CD4-positive, alpha-beta T cell treated with Interleukin-1 beta for 1 hour (primary cell): ENCODE measurements at places on chromosomes 4 and X.
A peak's percentile ranks its signal among the peaks of the same experiment; 100 is the strongest.

GRCh38 chr4:139745111-139745639 is 79.6 kb downstream of the MGST2 start:
- DNase-seq = no peak

DNA sequence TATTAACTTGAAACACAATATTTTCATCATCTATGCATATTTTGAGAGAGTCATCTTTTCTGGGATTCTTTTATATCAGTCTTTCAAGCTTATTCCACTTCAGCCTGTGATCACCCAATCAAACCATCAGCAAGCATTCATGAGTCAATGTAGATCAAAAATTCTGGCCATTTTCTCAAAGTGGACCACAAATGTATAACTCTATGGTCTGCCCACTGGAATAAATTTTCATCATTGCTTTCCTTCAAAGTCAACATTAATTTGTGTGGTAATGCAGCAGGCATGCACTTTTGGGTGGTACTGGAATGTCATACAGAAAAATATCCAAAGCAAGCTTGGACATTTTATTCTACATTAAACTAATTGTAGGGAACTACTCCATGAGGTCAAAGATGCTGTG is 1013.0 kb downstream of the STIM2 start:
- no peak for DNase-seq

DNA sequence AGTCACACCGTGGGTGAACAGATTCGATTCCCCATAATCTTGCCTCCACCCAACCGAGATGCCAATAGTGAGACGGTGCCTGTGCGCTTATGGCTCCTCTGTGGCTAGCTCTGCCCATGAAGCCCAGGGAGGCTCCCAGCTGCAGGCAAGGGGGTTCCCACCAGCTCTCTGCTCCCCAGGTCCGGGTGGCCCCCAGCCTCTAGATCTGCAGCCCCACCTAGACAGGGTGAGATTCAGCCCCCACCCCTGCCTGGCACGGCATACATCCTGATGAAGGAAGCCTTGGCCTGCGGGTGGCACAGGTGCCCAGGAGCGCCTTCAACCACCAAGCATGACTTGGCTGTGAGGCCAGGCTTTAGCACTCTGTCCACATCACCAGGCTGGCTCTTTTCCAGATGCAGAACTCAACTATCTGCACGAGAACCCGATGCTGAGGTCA is 40.6 kb downstream of the WDR1 start:
- DNase-seq = no peak

DNA sequence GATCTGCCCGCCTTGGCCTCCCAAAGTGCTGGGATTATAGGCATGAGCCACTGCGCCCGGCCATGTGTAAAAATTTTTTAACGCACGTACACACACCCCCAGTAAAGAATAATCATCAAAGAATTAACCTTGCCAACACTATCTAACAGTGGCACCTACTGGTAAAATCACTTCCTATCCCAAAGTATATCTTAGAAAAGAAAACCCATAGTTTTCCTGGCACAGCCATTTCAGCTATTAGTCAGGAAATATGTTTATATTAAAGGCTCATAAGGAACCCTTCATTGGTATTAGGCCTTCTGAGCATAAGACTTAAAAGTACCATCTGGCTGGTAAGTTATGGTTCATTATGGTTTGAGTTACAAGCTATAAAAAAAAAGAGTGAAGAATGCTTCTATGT is 14.1 kb downstream of the S100G start:
- no peak for DNase-seq

GRCh38 chr4:153927451-153927850 is 138.6 kb upstream of the SFRP2 start:
- DNase-seq = no peak

DNA sequence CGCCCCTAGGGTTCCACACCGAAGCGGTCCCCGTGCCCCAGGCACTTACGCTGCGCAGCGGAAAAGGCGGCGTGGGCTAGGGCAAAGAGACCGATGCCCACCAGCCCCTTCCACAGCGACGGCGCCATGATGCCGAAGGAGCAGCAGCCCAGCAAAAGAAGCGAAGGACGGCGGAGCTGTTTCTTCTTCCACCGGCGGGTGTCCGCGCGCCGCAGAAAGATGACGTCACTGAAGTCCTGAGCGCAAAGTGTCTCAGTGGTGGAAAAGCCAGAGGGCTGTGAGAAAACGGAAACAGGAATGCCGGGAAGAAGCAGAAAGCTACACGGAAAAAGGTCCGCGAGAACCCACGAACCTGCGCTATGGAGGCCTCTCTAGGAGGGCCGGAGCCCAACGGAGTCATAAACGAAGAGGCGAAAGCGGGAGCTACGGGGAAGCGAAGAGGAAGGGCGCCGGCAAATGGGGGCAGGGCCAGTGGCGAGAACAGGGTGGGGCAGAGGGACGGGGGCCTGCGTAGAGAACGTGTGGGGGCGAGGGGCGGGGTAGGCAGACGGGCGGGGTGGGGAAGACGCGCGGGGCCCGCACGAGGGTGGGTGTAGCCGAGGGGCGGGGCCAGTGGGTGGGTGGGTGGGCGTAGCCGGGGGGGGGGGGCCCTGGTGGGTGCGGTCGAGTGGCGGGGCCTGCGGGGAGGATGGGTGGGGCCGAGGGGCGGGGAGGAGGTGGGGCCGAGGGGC is at the start of gene MMGT1:
Gene MMGT1 (minus strand): TSS at position 441 of the 731 bp plus-strand sequence. CDS start 313 bp downstream, at position 128.
- DNase-seq = peak; percentile 82

GRCh38 chrX:48785186-48785539 is 1.2 kb upstream of the GATA1 start:
- DNase-seq = no peak

- DNase-seq = peak; percentile 85
Measured at GRCh38 chrX:13087322-13088155, 43.1 kb upstream of the FAM9C start.

DNA sequence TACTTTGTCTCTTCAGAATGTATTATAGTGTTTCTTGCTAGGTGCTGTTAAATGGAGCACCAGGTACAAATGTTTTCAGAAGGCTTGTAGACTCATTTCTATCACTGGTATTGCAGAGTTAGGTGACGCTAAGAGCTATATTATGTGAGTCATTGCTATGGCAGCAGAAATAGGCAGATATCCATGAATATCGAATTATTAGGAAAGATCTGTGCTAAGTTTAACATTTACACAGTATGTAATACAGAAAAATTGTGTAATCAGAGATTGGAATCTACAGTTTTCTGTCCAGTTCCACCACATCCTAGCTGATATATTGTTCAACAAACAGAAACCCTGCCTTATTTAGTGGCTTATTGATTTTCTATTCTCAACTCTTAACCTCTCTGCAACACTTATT is 1025.5 kb downstream of the STIM2 start:
- DNase-seq = no peak

- no peak for DNase-seq
Measured at GRCh38 chr4:45621971-45622370, 501.9 kb downstream of the GABRG1 start.

DNA sequence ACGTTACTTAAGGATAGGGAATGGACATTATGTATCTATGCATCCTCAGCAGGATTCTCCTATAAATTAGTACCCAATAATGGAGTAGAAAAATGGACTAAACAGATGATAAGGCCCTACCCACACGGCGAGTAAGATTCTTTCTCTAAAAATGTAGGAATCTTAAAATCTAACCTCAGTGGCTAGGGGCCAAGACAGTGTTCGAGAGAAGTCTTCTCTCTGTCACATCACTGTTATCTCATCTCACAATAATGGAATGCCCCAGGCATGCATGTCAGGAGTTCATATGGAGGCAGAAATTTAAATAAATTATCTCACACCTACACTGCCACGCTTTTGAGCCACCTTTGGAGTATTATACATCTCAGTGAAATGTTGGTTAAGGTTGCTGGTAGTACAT is 132.9 kb downstream of the LDB2 start:
- DNase-seq = no peak

- DNase-seq = no peak
Measured at GRCh38 chr4:8096690-8097061, 61.9 kb downstream of the ABLIM2 start.

DNA sequence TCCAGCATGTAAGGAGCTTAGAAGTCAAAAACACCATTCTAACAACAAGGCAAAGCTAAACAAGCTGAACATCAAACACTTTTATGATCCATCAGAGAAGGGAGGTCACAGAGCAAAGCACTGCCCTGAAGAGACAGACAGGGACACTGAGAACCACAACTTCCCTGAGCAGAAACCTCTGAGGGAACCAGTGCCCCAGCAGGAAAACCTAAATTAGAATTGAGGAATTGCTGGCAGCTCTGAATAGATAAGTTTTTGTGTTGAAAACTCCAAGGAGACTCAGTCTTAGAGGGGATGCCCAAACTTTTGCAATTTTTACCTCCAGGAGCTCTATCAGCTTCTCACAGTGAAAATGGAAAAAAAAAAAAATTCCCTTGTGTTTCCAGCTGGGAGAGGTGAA is 83.0 kb upstream of the MAPK10 start:
- no peak for DNase-seq

DNA sequence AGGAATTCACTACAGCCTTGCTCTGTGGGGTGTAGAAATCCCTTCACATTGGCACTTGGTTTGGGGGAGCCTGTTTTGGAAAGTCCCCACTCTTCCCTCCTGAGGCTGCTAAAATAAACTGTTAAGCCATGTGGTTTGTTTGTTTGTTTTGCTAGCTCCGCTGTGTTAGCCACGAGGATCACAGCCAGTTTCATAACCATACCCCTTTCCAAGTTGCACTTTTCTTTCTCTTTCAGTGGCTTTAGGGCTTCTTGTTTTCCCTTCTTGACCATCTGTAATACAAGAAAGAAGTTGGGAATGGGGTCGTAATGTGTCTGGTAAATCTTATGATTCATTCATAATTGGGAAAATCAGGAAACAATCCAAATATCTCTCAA is 24.8 kb upstream of the UXT start:
- no peak for DNase-seq

- DNase-seq = no peak
Measured at GRCh38 chr4:51835855-51836254, 7.1 kb upstream of the DCUN1D4 start.

GRCh38 chr4:3340038-3340699 is 47.3 kb downstream of the RGS12 start:
- no peak for DNase-seq

DNA sequence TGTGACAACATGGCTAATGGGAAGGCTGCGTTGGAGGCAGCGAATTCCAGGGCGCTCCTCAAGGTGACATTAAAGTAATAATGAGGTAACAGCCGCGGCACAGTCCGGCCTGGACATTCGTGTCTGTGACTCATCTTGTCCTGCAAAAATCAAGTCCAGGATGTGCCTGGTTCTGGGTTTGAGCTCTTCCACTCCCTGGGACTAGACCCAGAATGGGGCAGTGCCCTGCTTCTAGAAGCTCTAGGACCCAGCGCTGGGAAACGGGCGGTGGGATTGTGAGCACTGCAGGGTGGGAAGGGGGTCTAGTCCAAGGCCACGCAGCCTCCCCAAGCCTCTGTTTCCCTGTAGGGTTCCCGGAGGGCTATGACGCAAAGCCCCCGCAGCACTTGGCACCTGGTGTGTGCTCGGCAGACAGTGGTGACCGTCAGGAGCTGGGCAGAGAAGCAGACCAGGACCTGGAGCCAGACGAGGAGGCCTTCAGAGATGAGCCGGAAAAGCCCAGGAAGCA is 34.9 kb downstream of the HMX1 start:
- DNase-seq = no peak

DNA sequence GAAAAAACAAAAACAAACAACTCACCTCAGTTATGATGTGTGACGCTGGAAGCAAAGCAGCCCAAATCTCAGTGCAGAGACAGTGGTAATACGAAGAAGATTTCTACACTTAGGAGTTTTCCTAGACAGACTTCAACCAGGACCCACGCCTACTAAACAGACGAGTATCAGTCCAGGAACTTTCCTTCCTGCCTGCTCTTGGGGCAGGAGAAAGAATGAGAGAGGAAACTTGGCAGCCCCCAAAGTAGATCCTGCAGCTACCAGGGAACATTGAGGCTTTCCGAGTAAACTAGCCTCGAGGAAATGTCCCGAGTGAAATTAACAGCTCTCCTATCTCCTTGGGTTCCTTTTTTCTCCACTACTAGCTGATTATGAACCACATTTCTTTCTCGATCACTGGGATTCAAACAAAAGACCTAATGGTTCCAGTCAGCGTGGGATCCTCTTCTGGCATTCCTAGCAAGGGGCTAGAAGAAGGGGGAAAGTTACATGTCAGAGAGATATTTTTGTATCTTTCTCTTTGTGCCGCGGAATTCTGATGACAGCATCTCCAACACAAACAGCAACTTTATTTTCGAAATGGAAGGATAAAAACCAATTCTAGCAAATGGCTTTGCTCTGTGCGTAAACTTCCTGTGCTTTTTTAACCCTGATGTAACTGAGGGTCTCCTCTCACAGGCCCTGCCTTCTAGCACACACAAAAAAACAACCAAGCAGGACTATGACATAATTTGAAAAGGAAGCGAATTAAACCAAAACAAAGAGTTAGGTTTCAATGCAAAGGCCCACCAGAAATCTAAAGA is 53.2 kb downstream of the PPM1K start:
- no peak for DNase-seq

DNA sequence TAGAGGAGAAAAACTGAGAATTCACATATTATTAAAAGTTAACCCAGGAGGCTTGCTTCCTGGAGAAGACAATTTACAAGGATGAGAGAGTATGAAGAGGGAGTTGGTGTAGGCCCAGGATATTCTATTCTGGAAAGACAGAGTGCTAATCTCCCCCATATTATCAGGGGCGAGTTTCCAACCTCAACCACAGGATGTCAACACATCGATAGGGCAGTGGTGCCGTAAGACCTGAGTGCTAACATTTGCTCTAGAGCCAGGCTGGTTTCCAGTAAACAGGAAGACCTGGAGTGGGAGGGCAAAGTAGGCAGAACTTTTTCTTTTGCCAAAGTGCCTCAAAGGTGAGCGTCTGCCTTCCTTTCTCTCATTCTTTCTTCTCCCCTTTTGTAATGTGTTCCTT is 2.8 kb upstream of the AWAT1 start:
- DNase-seq = no peak

DNA sequence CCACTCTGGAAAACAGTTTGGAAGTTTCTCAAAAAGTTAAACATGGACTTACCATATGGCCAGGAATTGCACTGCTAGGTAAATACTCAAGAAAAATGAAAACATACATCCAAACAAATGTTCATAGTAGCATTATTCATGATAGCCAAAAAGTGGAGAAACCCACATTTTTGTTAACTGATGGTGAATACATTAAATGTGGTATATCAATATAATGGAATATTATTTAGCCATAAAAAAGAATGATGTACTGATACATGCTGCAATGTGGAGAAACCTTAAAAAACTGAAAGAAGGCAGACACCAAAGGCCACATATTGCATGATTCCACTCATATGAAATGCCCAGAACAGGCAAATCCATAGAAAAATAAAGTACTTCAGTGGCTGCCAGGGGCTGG is 79.1 kb downstream of the SHROOM3 start:
- no peak for DNase-seq

- no peak for DNase-seq
Measured at GRCh38 chrX:136452614-136453013, 35.1 kb upstream of the BRS3 start.

DNA sequence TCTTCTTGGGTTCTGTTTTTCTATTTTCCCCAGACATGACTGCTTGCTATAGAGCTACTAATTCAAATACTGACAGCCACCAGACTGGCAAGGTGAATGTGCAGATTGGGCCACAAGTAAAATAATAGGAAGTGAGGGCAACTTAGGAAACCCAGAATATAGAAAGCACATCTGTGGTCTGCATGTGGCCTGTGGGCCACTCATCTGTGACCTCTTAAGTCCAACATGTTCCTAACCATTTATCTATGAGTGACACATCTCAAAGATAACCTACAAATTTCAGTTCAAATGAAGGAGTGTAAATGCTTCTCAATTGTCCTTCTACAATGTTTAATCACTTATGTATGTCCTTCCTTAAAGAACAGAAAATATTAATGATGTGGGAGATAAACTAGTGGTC is 128.9 kb downstream of the REELD1 start:
- DNase-seq = no peak

- no peak for DNase-seq
Measured at GRCh38 chr4:3243136-3243780, 5.7 kb upstream of the MSANTD1 start.
